ENCODE measurements at places on chromosomes 7 and 10. TPM values are rescaled to one million over a fixed set of nuclear protein-coding genes. Genes with fewer than 3 reads are reported as not detected.

The SOSTDC1 gene
- not detected for total RNA-seq

The CDC14C gene
- not detected for total RNA-seq

The CAMK2B gene
- total RNA-seq, result 0.21 TPM

The CYP3A5 gene
- 1.9 TPM for total RNA-seq

The FKBP6 gene
- not detected for total RNA-seq

The VTI1A gene
- 14.0 TPM for total RNA-seq

The UCN3 gene
- total RNA-seq, result not detected

The MSMB gene
- total RNA-seq, result not detected

The FGFBP3 gene
- 2.4 TPM for total RNA-seq

The HKDC1 gene
- total RNA-seq, result 12.9 TPM

The PRKAR1B gene
- total RNA-seq, result 25.4 TPM

The PALD1 gene
- total RNA-seq, result 8.5 TPM

The GRID2IP gene
- total RNA-seq, result not detected

The CYP2C9 gene
- not detected for total RNA-seq

The IQUB gene
- not detected for total RNA-seq

The SCRN1 gene
- total RNA-seq, result 57.0 TPM

The TEX36 gene
- not detected for total RNA-seq

The NKX2-3 gene
- total RNA-seq, result not detected

The GPR26 gene
- not detected for total RNA-seq

The CRCP gene
- 25.6 TPM for total RNA-seq

The LRRD1 gene
- not detected for total RNA-seq

The CHCHD1 gene
- total RNA-seq, result 67.8 TPM

The NODAL gene
- not detected for total RNA-seq

The TUBAL3 gene
- total RNA-seq, result 0.33 TPM

Measured in A549 treated with ZK216348 at 1 μM for 4 hours (cell line).